ENCODE measurements at places on chromosomes 2 and 18.

- DNase-seq, result no peak
Observed at GRCh38 chr18:31789409-31789808, 28.7 kb upstream of the SLC25A52 start.

GRCh38 chr2:227326783-227327182 lies 1.7 kb downstream of the MFF start:
- no peak for DNase-seq

- no peak for DNase-seq
Observed at GRCh38 chr2:120719491-120719890, 16.2 kb upstream of the GLI2 start.

DNA sequence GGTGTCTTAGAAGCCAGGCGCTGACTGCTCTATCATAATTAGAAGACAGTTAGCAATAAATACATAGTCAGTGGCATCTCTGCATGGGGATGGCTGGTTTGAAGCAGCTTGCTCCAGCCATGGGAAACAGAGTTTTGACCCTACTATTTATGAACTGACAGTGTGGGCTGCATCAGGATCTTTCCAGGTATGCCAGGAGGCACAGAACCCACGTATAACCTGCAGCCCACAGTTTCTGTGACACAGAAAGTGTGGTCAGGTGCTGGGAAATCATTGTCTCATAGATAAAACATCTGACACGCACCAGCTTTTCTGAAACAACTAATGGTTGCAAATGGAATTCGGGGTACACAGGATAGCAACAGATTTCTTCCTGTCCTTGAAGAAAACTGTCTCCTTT lies 34.7 kb downstream of the INPP4A start:
- DNase-seq, result no peak

DNA sequence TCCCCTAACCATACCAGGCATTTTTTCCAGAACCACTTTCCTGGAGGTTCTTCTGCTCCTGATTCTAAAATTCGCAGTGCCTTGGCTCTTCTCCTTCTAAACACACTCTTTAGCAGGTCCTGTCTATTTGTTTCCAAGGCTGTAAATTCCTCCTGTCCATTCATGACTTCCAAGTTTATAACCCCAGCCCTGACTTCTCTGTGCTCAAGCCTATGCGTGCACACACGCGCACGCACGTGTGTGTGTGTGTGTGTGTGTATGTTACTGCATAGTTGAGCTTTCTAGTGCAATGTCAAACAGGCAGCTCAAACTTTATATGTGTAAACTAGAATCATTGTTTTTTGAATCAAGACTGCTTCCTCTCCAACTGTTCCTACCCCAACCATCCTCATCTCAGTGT lies 337.7 kb downstream of the LRRTM1 start:
- no peak for DNase-seq

- DNase-seq, result no peak
Observed at GRCh38 chr2:74281141-74281975, 61.9 kb downstream of the SLC4A5 start.

DNA sequence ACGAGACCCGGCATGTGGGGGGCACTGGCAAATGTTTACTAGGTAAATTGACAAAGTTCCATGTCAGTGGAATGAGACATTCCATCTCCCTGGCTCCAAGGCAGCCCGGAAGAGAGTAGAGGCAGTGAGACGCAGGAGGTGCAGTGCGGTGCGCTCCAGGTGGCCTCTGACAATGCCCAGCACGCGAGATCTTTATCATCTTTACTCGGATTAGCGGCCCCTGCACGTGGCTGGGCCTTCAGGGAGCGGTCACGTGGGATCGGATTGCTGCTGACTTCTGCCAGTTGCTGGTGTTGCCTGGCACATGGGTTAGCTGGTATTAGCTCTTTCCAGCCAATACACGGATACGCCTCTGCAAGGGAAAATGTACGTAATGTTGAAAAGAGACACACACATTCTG lies 151.2 kb upstream of the ALKAL2 start:
- DNase-seq, result no peak

- no peak for DNase-seq
Observed at GRCh38 chr2:113202305-113203216, 28.8 kb downstream of the PSD4 start.

DNA sequence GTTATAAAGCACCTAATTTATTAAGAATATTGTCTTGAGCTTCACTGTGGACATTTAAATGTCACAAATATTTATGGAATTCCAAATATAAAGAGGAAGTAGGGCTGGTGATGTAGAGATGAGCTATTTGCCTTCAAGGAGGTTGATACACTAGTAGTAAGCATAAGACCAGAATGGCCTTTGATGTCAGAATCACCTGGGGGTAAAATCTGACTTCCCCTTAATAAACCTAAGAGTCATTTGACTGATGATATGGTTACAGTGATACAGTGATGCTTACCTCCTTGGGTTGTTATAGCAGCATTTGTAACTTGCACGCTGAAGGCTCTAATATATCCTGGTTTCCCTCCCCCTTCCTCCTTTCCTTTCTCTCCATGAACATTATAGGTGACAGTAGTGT lies 143.7 kb downstream of the CERS6 start:
- no peak for DNase-seq

GRCh38 chr2:112686348-112687217 lies 34.2 kb upstream of the NT5DC4 start:
- no peak for DNase-seq

DNA sequence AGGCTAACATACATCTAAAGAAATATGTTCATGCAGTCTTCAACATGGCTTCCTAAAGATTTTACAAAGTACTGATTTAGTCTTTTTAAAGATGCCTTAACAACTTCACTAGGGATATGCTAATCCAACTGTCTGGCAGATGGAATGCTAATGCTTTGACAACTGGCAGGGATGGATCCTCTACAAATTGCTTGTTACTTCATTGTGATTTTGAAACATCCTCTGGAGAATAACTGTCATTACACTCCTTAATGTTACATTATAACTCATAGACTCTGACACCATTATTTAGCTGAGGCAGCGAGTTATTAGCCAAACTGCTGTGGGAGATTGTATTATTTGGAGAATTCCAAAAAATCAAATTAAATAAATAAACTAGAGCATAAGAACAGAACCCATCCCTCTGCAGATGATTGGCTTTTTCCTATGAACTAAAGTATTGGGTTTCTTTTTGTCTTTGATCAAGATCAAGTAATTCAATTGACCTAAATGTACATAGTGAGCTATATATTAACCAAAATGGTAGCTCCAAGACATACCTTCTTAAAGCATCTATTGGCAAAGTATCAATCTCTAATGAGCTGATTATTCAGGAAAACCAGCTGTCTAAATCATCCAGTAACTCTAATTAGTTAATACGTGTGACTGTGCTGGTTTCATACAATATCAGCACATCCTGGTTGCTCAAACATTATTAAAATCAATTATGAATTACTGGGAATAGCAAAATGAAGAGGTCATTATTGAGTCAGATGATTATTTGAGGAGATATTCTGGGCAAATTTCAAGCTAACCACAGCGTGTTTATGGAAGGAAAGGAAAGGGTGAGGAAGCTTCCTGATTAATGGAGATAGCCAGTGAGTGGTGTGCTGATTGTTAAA lies 321.3 kb upstream of the TFPI start:
- no peak for DNase-seq

DNA sequence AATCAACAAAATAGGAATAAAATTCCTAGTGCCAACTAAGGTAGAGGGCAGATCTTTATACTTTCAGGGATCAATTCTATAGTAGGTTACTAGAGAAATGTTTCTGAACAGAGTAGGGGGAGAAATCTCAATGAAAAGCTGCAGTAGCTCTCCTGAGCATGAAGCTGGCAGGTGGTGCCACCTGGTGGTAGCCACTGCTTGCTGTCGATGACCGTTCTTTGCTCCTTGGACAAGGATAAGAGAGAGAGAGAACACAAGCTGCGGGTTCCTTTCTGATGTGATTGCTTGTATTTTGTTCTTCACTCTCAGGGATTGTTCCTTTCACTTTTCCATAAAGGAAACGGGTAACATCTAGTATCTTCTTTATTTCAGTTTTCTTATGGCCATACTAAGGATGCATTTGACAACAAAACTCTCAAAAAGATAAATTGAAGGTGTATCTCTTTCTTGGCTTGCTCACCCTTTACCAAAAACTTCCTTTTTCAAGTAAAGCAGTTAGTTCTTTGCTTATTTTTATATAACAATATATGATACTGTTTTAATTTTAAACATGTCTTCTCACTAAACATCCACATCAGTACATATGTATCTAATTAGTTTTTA lies 18.6 kb upstream of the MRPL19 start:
- peak; percentile 2 for DNase-seq

- no peak for DNase-seq
Observed at GRCh38 chr2:58515827-58516573, 274.9 kb upstream of the FANCL start.

GRCh38 chr2:201643216-201643890 lies at the start of gene TMEM237:
Gene TMEM237, minus strand, starts transcription at chr2:201643503. Its CDS starts 103 bp downstream, at chr2:201643400.
- no peak for DNase-seq

DNA sequence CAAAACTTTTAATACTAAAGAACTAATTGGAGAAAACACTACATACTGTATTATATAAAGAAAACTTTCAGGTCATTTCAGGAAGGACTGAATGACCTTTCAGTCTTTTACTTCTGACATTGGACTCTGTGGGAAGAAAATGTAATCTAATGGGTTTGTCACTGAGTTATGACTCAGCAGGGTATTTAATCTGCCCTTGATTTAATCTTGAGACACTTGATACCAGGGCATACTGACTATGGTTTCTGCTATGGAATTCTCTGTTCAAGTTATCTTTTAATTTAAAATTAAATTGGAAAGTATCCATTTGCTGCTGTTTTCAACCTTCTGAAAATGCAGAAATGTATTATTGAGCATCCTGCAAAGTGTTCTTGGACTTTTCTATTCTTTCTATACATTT lies 354.2 kb upstream of the GALNT5 start:
- DNase-seq, result no peak

DNA sequence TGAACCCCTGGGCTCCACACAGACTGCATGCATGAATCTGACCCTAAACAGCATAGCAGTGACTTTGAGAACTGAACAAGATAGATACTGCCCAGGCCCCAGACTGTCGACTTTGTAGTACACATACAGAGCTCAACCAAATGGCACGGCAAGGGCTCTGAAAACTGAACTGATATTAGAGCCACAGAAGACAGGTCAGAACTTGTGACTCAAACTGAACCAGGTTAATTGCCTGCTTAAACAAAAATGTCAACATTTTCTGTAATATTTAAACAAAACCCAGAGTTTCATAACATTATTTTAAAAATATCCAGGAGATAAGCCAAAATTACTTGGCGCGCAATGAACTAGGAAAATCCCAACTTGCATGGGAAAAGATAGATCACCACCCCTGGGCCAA lies 260.3 kb downstream of the TPGS2 start:
- DNase-seq, result no peak

- DNase-seq, result no peak
Observed at GRCh38 chr2:205739620-205740019, 57.3 kb downstream of the NRP2 start.

GRCh38 chr2:171617981-171618380 lies 69.3 kb upstream of the DYNC1I2 start:
- DNase-seq, result no peak

DNA sequence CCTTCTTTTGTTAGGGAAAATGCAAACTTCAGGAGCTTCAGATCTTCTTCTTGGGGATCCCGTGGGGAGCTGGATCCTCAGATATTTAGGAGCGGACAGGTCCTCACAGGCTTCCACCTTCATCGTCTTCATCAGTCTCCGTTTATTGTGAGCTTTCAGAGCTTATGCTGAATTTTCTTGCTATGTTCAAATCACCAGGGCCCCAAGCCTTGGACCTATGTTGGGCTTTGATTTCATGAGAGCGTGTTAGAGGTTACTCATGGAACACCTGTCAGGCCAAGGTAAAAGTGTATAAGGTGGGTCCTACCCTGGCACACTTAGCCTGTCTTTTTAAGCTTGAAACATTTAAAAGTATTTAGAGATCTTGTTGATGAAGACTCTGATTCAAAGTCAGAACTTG lies 212.9 kb downstream of the FAM210A start:
- DNase-seq, result no peak

- DNase-seq, result no peak
Observed at GRCh38 chr18:57816208-57816954, 13.3 kb upstream of the ATP8B1 start.

- DNase-seq, result no peak
Observed at GRCh38 chr2:217681791-217682190, 321.0 kb downstream of the TNS1 start.

GRCh38 chr2:88187038-88187676 lies 17.0 kb downstream of the THNSL2 start:
- DNase-seq, result peak; percentile 18

- no peak for DNase-seq
Observed at GRCh38 chr2:9318461-9319337, 104.6 kb downstream of the ITGB1BP1 start.

GRCh38 chr2:31446848-31447247 lies 32.3 kb upstream of the XDH start:
- no peak for DNase-seq

DNA sequence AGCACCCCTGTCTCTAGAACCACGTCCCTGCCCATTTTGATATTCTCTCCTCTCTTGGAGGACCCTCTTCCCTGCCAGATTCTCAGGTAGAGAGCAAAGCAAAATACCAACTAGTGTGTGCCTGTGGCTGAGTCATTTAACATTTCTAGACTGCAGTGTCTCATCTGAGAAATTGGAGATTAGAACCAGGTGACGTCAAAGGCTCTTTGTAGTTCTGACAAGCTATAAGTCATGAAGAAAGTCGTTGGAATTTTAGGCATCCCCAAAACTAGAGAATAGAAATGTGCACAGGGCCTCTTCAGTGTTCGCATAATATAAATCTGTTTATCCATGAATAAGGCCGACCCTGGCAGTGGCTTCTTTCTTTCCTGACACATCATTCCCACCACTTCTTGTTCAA lies 74.4 kb upstream of the TANC1 start:
- no peak for DNase-seq

DNA sequence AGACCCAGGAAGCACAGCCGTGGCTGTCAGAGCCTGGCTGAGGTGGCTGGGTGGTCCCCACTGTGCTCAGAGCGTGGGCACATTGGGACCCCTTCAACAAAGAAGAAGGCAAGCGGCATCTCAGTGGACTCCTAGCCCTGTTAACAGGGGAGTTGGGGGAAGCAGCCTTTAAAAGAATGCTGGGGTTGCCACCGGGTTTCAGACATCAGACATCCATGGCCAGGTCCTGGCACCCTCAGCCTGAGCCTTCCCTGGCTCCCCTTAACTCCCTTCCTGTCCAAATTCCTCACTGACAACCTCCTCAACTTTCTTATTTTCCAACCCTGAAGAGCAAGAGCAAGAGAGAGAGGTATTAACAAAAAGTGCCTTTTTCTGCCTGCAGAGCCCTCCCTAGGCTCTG lies 24.8 kb upstream of the GNAL start:
- no peak for DNase-seq

All from NCI-H187 (cell line).